ENCODE measurements at places on chromosomes 16 and 17.

- no peak for DNase-seq
Measured at GRCh38 chr17:47735536-47736011, 2.5 kb downstream of the TBX21 start.

GRCh38 chr16:68776821-68777485 is 39.9 kb downstream of the CDH1 start:
- DNase-seq, result no peak

- DNase-seq, result no peak
Measured at GRCh38 chr17:76812263-76812662, 55.9 kb upstream of the MGAT5B start.

- DNase-seq, result no peak
Measured at GRCh38 chr16:50288026-50288425, 21.7 kb downstream of the ADCY7 start.

DNA sequence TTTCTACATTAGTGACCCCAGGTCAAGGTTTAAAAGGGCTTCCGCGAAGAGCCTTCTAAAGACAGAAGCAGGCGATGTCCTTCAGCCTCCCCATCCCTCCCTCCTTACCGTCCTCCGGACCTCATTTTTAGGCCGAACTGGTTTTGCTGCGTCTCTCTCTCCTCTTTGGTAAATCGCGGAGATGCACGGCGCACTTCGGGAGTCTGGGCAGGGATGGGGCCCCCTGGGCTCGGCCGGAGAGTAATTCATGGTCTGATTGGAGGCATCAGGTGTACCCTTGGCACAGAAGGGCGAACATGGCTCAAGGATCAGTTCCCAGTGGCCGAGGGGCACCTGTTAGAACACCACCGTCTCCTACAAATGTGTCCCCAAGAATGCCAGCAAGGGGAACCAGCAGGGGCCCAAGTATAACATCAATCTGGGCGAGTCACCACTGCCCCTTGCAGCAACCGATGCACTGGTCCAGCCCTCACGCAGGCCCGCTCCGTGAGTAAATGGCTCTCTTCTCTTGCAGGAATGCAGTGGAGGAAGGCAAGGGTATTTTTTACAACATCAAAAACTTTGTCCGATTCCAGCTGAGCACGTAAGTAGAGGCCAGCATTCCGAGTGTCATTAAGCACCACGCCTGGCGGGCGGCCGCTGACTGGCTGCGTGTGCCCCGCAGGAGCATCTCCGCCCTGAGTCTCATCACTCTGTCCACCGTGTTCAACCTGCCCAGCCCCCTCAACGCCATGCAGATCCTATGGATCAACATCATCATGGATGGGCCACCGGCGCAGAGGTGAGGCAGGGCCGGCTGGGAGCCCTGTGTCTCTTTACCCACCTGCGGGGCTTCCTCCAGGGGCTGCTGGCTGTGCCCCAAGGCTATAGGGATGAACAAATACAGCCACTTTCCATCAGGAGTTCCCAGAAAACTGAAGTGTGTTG is 45.6 kb downstream of the MEAK7 start:
- DNase-seq, result no peak

DNA sequence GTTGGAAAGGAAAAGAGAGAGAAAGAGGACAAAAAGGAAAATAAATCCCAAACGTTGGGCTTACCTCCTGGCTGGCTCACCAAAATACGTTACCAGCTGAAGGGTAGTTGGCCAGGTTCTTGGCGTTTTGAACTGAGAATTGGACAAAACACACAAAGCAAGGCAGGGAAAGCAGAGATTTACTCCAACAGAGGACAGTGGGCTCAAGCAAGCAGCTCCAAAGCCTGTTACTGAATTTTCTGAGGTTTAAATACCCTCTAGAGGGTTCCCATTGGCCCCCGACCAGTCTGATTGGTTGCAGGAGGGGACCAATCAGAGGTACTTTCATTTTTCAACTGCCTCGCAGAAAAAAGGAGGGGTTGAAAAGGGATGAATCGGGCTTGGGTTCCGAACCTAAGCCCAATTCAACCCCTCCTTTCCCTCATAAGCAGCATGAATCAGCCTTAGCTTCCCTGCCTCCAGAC is 55.6 kb upstream of the ALOX12 start:
- DNase-seq, result no peak

DNA sequence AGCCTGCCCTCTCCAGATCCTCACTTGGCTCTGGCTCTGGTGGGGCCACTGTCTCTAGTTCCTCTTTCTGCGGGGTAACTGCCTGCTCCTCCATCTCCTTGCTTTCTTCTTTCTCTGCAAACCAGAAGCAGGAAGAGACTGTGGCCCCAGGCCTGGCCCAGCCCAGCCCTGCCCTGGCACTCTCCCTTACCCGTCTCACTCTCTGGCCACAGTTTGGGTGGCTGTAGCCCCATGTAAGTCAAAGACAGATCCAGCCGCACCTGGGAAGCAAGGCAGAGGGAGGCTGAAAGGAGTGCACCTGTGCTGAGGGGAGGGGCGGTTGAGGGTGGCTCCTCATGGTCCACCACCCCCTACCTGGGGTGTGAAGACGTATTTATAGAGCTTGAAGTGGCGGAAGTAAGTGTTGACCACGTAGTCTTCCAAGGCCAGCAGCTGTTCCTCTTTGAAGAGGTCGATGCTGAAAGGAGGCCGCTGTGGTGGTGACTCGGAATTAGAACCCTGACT is 2.8 kb downstream of the CFAP119 start:
- no peak for DNase-seq

DNA sequence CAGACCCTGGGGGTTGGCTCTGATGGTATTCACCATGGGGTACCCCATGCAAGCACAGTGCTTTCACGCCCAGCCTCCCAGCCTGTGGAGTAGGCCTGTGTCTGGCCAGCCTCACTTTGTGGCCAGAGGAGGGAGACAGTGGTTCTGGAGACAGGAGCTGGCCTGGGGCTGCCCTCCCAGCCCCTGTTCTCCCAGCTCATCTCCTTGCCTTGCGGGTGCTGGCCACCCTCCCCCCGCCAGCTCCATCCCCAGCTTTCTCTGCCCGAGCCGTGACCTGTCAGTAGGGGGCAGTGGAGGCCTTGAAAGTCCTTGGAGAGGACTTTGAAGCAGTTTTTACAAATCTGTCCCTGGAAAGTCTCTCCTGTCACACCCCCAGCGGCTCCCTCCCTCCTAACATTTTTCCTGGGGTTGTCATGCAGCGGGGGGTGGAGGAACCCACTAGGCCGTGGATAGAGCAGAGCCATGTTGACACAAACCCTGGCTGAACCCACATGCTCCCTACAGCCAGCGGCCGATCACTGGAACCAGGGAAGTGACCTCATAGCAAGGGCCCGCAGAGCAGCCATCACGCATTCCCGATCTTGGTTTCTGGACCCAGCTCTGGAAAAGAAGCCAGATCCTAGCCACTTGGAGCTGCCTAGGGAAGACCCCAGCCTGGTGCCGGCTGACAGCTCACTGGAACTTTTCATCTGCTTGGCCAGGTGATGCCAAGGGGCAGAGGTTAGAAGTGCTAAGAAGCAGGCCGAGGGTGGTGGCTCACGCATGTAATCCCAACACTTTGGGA is 289.4 kb downstream of the SEC14L1 start:
- DNase-seq, result no peak

DNA sequence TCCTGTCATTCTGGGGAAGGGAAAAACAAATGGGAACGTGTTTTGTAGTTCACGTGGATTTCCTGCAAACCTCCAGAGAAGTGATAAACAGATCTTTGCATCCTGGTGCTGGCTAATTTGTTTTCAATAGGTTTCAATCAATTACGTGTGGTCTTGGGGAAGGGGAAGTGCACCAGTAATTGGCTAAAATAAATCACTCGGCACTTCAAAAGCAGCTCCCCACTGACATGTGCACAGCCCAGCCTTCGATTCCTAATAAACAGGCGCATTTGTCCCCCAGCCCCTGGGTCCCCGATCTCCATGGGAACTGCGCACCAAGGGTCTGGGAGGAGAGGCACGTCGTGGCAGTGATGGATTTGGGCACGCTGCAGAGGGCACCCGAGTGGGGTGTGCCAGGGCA is 112.9 kb upstream of the GSE1 start:
- no peak for DNase-seq

GRCh38 chr16:52494621-52495020 is 52.3 kb downstream of the TOX3 start:
- DNase-seq, result no peak

DNA sequence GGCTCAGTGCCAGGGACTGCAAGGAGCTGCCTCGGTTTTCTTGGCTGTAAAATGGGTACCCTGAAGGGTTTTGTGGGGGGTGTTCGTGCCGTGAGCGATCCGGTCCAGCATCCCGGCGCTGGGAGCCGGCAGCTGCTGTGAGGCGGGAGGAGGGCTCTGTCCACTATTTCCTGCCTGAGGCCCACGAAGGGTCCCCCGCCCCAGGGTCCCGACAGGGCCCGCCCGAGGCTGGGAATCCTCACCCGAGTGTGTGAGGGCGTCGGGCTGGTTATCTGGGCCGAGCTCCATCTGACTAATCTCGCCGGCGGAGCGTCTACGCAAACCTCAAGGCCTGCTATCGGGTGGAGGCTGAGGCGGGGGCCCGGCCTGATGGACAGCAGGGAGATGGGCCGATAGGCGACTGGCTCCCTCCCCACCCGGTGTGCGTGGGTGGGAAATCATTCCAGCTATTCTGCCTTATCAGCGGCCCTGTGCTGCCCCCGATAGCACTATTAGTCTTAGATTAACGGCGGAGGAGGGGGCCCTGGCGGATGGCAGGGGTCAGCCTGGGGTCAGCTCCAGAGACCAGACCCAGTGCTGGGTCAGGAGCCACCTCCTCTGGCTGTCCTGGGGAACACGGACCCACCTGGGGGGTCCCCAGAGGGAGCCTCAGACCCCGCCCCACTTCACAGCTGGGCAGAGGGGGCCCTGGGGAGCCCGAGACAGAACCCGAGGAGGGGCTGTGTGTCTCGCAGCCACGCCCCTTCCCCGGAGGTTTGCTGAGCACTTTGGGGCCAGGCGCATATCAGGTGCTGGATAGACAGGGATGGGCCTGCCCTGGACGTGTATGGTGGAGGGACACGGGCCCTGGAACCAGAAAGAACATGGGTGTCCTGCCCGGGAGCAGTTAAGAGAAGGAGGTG is 44.7 kb downstream of the ZFPM1 start:
- no peak for DNase-seq

GRCh38 chr16:65494080-65494479 is 372.2 kb upstream of the CDH11 start:
- no peak for DNase-seq

DNA sequence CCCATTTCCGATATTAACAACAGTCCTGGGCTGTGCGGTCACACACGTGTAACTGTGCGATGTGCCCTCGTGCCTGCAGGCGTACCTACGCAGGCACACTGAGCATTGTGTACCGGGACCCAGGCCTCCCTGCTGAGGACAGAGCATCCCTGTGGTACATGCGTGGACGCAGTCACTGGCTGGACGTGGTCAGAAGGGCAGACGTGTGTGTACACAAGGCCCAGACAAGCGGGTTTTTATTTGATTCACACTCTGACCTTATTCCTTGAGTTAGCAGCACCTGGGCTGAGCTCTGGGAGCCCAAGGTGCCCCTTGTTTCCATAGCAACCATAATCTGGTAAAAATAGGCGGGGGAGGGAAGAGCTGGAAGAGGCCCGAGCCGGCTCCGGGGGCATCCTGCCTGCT is 19.5 kb downstream of the RAP1GAP2 start:
- no peak for DNase-seq

GRCh38 chr16:67846063-67846319 is 742 bp upstream of the NUTF2 start:
- DNase-seq, result no peak

DNA sequence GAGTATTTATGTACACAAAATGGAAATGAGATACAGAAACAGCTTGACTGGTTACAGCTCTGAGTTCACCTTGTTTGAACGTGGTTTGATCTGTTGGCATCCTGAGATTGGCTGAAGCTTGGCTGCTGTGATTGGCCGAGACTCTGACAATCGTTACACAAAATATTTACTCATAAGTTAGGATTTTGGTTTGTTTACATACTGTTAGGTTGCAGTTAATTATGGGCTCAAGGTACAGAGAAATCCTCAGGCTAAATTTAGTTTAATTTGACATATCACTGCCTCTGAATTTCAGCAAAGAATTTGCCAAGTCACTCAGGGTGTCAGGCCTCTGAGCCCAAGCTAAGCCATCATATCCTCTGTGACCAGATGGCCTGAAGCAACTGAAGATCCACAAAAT is 227.3 kb downstream of the COPRS start:
- no peak for DNase-seq

GRCh38 chr16:15807603-15808009 is 49.2 kb downstream of the MYH11 start:
- DNase-seq, result no peak

GRCh38 chr17:6856051-6856450 is 24.5 kb upstream of the TEKT1 start:
- no peak for DNase-seq

DNA sequence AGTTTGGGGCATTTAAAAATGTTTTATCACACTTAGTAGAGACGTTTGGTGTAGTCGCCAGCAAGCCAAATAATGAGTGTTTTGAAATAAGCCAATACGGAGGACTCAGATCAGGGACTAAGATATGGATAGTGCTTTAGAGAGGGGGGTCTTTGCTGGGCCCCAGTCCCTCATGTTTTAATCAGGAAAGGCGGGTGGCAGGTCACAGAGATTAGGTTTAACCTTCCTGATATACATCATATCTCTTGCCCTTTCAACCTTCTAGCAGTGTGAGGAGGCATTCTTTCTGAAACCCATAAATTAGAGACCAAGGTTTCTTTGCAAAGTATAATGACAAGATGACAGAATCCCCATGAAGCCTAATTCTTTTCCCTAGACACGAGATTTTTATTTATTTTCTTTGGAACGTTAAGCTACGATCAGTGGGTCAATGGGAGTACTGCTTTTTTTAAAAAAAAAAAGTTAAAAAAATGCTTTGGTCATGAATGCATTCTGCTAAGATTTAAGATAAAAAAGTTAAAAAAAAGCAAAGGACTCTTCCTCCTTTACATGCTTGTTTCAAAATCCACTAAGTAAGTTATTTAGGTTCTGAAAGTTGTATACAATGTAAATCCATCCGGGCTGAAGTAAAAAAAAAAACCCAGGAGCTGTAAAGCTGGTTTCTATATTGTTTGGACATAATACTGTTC is 572.1 kb upstream of the SALL1 start:
- no peak for DNase-seq

DNA sequence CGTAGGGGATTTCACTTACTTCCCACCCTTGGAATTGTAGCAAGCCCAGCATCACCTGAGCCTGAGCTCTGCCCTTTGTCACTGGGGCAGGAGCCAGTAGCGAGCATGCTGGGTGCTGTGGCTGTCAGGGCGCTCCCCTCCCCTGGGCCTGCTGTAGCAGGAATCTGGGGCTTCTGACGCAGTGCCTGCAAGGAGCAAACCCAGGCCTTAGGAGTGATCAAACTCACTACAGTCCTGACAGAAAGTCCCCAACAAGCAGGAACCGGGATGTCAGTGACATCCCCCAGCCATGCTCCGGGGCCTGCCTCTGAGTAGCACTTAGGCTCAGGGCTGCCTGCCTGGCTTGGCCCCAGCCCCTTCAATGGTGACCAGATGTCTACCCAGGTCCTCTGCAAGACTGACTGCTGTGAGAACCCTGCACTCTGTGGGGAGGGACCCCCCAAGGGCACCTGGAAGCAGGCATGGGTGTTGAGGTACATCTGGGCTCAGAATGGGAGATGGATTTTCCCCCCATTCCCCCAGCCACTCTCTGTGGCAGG is 23.5 kb downstream of the PLD6 start:
- no peak for DNase-seq

GRCh38 chr17:18187226-18187625 is 3.6 kb downstream of the ALKBH5 start:
- no peak for DNase-seq

- no peak for DNase-seq
Measured at GRCh38 chr16:29182501-29182900, 197.6 kb downstream of the LAT start.

- DNase-seq, result no peak
Measured at GRCh38 chr17:44552361-44552760, 4.9 kb upstream of the FZD2 start.

GRCh38 chr17:4786516-4786915 is 352 bp upstream of the VMO1 start:
- DNase-seq, result no peak
